ENCODE measurements at places on chromosomes 12 and 14.
A peak's percentile ranks its signal among the peaks of the same experiment; 100 is the strongest.

GRCh38 chr12:71469258-71469750 lies 29.7 kb downstream of the LGR5 start:
- H3K36me3 ChIP-seq = no peaks in the 10 kb centered on the region
- no peaks in the 10 kb centered on the region for H3K27me3 ChIP-seq
- DNase-seq = no peak
- H3K27ac ChIP-seq = no peak overlapping the region
- no peak overlapping the region for H3K4me3 ChIP-seq

DNA sequence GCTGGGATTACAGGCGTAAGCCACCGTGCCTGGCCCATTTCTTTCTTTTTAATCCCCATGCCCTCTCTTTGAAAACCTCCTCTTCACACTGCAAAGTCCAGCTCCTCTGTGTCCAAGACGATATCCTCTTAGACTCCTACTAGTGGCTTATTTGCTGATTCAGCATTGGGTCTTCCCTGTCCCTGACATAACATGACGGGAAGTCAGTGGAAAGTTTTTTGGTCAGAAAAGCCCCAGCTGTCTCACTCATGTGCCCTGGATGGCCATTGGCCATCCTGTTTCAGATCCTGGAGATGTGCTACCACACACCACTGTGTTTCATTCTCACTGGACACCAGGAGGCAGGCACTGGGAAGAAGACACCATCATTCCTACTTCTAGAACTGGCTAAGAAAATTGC lies 102.6 kb upstream of the MED13L start:
- no peaks in the 10 kb centered on the region for H3K36me3 ChIP-seq
- peaks cover 12% of the 10 kb centered on the region for H3K4me1 ChIP-seq
- H3K27me3 ChIP-seq = no peaks in the 10 kb centered on the region
- no peak for DNase-seq
- no peak overlapping the region for H3K4me3 ChIP-seq

- no peaks in the 10 kb centered on the region for H3K27me3 ChIP-seq
- DNase-seq = no peak
- H3K36me3 ChIP-seq = no peaks in the 10 kb centered on the region
- peaks cover 29% of the 10 kb centered on the region for H3K4me1 ChIP-seq
- no peak overlapping the region for H3K27ac ChIP-seq
These were observed 49.2 kb downstream of the SUSD6 start for GRCh38 chr14:69660344-69661193.

- no peaks in the 10 kb centered on the region for H3K36me3 ChIP-seq
- H3K27me3 ChIP-seq = no peaks in the 10 kb centered on the region
- no peak for DNase-seq
- H3K27ac ChIP-seq = no peak overlapping the region
These were observed 163.9 kb downstream of the RBM19 start for GRCh38 chr12:113802000-113802749.

DNA sequence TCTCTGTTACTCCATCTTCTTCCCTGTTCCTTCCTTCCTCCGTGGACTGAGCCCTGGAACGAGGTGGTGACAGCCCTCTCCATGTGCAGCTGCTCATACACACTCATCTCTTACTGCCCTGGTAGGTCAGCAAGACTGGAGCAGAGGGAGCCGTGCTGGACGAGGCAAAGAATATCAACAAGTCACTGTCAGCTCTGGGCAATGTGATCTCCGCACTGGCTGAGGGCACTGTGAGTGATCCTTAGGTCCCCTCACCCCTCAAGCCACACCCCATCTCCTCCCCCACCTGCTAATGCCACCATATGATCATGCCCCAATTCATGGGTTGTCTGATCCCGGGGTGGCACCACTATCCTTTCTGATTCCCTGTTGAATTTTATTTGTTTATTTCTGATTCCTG lies 19.0 kb downstream of the KIF5A start:
- no peaks in the 10 kb centered on the region for H3K4me1 ChIP-seq
- no peaks in the 10 kb centered on the region for H3K36me3 ChIP-seq
- no peak overlapping the region for H3K4me3 ChIP-seq
- peak; percentile 24 for DNase-seq
- no peaks in the 10 kb centered on the region for H3K27me3 ChIP-seq

GRCh38 chr14:27096091-27096490 lies 498.3 kb upstream of the NOVA1 start:
- no peaks in the 10 kb centered on the region for H3K36me3 ChIP-seq
- no peaks in the 10 kb centered on the region for H3K4me1 ChIP-seq
- H3K27me3 ChIP-seq = no peaks in the 10 kb centered on the region
- no peak overlapping the region for H3K27ac ChIP-seq

DNA sequence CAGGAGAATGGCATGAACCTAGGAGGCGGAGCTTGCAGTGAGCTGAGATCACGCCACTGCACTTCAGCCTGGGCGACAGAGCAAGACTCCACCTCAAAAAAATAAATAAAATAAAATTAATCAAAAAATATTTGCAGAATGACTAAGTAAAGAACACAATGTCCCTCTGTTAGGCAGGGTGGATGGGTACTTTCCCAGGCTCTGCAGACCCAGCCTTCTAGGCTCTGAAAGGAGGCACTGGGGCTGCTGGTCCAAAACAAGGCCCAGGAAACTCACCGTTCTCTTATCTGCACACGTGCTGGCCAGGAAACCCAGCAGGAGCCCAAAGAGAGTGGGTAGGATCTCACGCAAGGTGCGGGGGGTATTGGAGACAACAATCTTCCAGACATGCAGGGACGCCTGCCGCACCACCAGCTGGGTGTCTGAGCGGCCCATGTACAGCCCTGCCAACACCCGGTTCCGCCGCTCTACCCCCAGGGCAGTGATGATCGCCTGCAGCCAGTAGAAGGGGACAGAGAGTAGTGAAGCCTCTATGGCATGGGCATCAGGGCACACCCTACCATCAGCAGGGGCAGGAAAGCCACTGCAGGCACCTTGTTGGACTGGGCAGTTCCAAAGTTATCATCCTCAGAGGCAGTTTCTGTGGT lies 25.8 kb upstream of the RAB35 start:
- no peak overlapping the region for H3K27ac ChIP-seq
- no peak for DNase-seq
- H3K36me3 ChIP-seq = peaks cover 81% of the 10 kb centered on the region
- H3K27me3 ChIP-seq = no peaks in the 10 kb centered on the region

- peak; percentile 81 for DNase-seq
- H3K36me3 ChIP-seq = no peaks in the 10 kb centered on the region
- H3K4me1 ChIP-seq = no peaks in the 10 kb centered on the region
- H3K27ac ChIP-seq = peak overlapping the region; percentile 22
- no peaks in the 10 kb centered on the region for H3K27me3 ChIP-seq
These were observed 40.9 kb upstream of the VASH1 start for GRCh38 chr14:76720382-76720813.

DNA sequence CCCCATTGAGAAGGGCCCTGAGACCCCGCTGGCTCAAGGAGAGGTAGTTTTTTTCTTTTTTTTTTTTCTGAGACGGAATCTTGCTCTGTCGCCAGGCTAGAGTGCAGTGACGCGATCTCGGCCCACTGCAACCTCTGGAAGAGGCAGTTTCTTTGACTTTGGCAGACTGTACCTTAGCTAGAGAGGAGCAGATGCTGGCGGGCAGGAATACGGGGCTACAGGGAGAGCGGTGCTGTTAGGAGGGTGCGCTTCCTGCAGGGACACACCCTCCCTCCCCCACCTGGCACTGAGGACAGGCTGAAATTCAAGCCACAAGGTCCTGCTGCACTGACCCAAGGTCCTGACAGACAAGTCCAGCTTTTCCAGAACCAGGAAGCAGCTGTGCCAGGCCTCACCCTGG lies 32.2 kb upstream of the NUDT14 start:
- H3K27me3 ChIP-seq = no peaks in the 10 kb centered on the region
- no peak overlapping the region for H3K4me3 ChIP-seq
- H3K36me3 ChIP-seq = peaks cover 10% of the 10 kb centered on the region
- DNase-seq = no peak
- H3K4me1 ChIP-seq = no peaks in the 10 kb centered on the region
- H3K27ac ChIP-seq = no peak overlapping the region

- no peaks in the 10 kb centered on the region for H3K36me3 ChIP-seq
- peaks cover 12% of the 10 kb centered on the region for H3K4me1 ChIP-seq
- no peak for DNase-seq
- no peak overlapping the region for H3K27ac ChIP-seq
These were observed 43.1 kb downstream of the LIMA1 start for GRCh38 chr12:50240096-50240791.

Measured in cardiac muscle cell (in vitro differentiated cells and primary cell).